ENCODE measurements at places on chromosomes 2 and 18.

- no peak for DNase-seq
These were observed 531.3 kb upstream of the TMEFF2 start for GRCh38 chr2:192725991-192726390.

DNA sequence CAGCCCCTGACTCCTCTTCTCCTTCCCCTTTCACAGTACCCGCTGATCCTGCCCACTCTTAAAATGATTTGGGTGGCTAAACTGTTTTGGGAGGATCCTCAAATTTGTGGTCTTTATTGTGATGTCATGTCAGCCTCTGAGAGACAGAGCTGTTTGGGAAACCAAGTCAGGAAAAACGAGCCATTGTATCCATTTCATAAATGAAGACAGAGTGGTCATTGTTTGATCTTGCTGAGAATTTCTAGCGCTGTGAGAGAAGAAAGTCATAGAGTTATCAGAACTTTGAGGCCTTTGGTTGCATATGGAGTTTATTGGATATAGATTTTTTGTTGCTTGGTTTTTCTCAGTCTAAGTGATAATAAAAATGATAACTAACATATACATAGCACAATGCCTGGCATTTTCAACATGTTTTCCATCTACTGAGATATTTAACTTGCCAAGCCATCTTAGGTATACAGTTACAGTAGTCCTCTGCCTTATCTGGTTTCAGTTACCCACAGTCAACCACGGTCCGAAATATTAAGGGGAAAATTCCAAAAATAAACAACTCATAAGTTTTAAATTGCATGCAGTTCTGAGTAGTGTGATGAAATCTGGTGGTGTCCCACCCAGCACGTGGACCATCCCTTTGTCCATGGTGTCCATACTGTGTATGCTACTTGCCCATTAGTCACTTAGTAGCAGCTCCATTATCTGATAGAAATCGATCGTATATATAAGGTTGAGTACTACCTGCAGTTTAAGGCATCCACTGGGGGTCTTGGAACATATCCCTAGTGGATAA, 105.0 kb upstream of the RASGRP3 start:
- no peak for DNase-seq

- DNase-seq = no peak
These were observed 175.9 kb downstream of the SH3RF3 start for GRCh38 chr2:109304731-109305470.

GRCh38 chr2:202632682-202633290, 2.0 kb upstream of the FAM117B start:
- no peak for DNase-seq

- no peak for DNase-seq
These were observed 83.9 kb downstream of the PDK1 start for GRCh38 chr2:172639823-172640222.

GRCh38 chr2:84972207-84972783, 1.3 kb downstream of the KCMF1 start:
- DNase-seq = no peak

- no peak for DNase-seq
These were observed 151.5 kb upstream of the CELF4 start for GRCh38 chr18:37717098-37717497.

DNA sequence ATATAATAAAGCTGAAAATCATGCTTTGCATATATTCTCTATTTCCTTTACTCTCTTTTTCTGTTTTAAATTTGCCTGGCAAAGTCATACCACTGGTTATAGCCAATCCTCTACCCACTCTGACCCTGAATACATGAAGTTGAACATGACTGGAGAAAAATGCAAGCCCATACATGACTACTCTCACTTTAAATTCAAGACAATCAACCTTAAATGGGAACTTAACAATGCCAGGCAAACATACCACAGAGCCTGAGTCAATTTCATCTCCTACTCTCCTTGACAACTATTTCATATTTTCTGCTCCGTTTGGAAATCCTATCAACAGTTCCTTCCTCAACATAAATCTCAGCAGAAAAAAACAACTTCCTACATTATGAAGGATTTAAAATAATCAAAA, 22.6 kb downstream of the RAD51AP2 start:
- DNase-seq = no peak

DNA sequence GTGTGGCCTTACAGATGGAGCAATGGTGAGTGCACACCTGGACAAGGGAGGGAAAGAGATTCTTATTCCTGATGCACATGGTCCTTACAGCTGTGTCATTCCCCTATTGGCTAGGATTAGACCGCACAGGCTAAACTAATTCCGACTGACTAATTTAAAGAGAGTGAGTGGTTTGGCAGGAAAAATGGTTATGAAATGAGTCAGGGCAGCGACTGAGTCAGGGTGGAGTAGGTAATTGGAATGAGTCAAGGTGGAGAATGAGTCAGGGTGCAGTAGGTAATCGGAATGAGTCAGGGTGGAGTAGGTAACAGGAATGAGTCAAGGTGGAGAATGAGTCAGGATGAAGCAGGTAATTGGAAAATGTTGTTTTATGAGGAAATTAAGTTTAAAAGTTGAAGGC, 1353.7 kb upstream of the LRRTM1 start:
- DNase-seq = no peak

All from HL-60 (cell line).